ENCODE measurements at places on chromosomes 7 and 10. TPM values are rescaled to one million over a fixed set of nuclear protein-coding genes. Genes with fewer than 3 reads are reported as not detected.

DNA sequence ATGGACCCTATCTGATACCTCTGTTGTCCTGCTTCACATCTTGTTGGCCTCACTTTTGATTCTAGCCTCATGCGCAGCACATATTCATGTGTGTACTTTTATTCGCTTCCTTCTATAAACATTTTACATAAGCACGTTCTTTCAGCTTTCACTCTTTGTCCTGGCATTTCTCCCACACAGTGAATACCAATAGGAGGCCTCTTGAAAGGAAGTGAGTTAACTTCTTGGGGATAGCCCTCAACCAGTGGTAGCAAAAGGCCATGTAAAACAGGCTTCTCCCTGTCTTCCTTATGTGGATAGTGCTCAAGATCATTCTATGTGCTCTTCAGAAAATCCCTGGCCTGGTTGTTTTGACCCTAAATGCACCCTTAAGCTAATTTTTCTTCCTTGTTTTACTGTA lies 633.9 kb upstream of the MBL2 start:
- no peak for DNase-seq

GRCh38 chr10:95245425-95246055 lies 45.3 kb downstream of the PDLIM1 start:
- no peak for DNase-seq

AMZ1 gene
- 14.2 TPM for total RNA-seq

DNA sequence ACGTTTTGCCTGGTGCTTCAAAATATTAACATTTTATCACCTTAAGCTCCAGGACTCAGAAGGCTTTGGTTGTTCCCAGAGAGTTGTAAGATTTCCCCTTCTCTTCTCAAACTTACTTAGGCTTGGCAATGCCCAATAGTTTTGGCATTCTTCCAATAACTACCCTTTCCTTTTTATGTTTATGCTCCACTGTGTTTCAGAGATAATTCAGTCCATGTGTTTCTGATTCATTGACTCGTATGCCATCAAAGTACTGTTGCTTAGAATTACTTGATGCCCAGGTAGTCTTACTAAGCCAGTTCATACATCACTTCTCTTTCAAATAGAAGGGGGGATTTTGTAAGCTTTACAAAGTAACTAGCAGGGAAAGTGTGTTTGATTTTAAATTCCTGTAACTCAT lies 66.6 kb downstream of the AGMO start:
- DNase-seq, result no peak

NEBL gene
- under 0.01 TPM for total RNA-seq

DNA sequence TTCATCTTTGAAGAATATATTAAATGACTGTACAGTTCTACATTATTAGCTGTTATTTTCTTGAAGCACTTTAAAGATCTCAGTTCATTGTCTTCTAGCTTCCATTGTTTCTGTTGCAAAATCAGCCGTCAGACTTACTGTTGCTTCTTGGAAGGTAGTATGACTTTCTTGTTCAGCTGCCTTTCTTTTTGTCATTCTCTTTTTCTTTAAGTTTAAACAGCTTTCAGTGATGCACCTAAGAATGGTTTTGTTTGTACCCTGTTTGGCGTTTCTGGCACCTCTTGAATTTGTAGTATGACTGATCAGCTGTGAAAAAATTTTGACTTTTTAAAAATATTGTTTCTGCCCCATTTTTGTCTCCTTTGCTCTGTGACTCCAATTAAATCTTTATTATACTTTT lies 9.3 kb downstream of the MKLN1 start:
- DNase-seq, result peak; percentile 32

CPN1 gene
- not detected for total RNA-seq

TYW1B gene
- total RNA-seq, result 2.3 TPM

- DNase-seq, result no peak
Measured at GRCh38 chr7:66261941-66262340, 56.8 kb downstream of the TPST1 start.

HOXA7 gene
- total RNA-seq, result 2.2 TPM

Measured in fibroblast of villous mesenchyme (primary cell).